ENCODE measurements at places on chromosomes 2 and 18. TPM values are rescaled to one million over a fixed set of nuclear protein-coding genes. Genes with fewer than 3 reads are reported as not detected.

- DNase-seq: no peak
Observed at GRCh38 chr18:48843162-48843561, 107.6 kb downstream of the SMAD7 start.

GRCh38 chr2:226057365-226057764 is 657.9 kb downstream of the NYAP2 start:
- DNase-seq: no peak

GRCh38 chr2:233129351-233129978 is 69.3 kb downstream of the INPP5D start:
- DNase-seq: no peak

Gene CASP10
- 2.8 TPM for total RNA-seq

Gene MARCHF7
- 144 TPM for total RNA-seq

Data from G401 (cell line).